WTC11 (cell line): ENCODE measurements at places on chromosomes 16 and 17. TPM values are rescaled to one million over a fixed set of nuclear protein-coding genes. Genes with fewer than 3 reads are reported as not detected.

DNA sequence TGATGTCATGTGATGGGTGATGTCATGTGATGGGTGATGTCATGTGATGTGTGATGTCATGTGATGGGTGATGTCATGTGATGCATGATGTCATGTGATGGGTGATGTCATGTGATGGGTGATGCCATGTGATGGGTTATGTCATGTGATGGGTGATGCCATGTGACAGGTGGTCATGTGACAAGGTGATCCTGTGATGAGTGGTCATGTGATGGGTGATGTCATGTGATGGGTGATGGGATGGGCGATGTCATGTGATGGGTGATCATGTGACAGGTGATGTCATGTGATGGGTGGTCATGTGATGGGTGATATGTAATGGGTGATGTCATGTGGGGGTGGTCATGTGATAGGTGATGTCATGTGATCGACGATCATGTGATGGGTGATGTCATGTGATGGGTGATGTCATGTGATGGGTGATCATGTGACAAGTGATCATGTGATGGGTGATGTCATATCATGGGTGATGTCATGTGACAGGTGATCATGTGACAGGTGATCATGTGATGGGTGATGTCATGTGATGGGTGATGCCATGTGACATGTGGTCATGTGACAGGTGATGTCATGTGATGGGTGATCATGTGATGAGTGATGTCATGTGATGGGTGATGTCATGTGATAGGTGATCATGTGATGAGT, 17.2 kb downstream of the CD300LB start:
- no peak for DNase-seq

GRCh38 chr17:43984521-43984920, 19.9 kb upstream of the NAGS start:
- DNase-seq: peak; percentile 27

GRCh38 chr17:4908301-4908700, 5.4 kb upstream of the CHRNE start:
- DNase-seq: peak; percentile 50

DNA sequence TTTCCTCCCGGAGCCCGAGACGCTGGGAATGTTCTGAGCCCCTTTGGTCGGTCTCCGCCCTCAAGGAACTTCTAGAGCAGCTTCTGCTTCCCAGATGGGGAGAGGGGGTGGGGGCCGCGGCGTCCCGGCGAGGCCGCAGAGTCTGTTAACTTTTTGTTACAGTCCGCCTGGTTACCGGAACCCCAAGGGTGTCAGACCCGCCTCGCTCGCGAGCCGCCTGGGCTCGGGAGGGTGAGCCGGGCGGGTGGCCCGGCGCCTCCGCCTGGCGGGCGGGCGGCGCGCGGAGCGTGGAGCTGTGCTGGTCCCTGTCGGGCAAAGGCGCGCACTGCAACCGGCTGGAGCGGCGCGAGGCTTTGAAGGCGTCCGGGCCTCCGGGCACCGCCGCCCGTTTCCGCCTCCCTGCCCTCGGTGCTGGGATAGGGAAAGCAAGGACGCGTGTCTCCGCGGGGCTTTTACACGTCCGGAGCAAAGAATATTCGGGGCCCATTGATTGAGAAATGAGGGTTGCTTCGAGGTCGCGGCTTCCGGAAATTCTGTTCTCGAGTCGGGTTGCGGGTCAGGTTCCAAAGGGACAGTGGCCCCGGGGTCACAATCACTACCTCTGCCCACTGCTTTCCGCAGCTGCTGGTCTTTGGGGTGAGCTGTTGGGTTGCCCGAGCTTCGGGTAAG, 1.7 kb downstream of the HS3ST3B1 start:
- peak; percentile 84 for DNase-seq

DNA sequence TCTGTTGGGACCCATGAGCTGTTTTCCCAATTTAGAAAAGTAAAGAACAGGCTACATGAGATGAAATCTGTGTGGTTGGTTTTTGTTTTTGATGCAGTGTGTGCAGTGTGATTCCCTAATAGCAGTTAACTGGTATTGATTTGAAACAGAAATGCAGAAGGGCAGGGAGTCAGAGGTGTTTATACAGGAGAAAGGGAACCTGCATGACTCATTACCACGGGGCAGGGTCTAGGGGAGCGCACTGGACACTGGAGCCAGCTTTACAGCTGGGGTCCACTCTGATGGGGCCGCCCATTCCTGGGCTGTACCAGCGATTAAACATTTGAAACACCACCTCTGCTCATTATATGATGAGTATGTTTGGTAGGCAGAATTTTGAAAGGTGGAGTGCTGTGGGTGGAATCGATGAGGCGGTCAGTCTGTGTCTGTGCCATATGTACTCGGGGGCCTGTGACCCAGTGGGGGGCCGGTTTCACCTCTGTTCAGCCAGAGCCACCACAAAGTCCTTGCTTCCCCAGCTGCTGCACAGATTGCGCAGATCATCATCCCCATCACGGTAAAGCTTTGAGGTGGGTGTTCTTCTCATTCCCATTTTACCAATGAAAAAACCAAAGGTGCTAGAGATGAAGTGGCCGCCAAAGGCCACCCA, 142.5 kb downstream of the CMIP start:
- no peak for DNase-seq

The CCL4 gene
- 0.37 to 1.2 TPM (median 0.48 TPM) in 3 replicates for total RNA-seq

DNA sequence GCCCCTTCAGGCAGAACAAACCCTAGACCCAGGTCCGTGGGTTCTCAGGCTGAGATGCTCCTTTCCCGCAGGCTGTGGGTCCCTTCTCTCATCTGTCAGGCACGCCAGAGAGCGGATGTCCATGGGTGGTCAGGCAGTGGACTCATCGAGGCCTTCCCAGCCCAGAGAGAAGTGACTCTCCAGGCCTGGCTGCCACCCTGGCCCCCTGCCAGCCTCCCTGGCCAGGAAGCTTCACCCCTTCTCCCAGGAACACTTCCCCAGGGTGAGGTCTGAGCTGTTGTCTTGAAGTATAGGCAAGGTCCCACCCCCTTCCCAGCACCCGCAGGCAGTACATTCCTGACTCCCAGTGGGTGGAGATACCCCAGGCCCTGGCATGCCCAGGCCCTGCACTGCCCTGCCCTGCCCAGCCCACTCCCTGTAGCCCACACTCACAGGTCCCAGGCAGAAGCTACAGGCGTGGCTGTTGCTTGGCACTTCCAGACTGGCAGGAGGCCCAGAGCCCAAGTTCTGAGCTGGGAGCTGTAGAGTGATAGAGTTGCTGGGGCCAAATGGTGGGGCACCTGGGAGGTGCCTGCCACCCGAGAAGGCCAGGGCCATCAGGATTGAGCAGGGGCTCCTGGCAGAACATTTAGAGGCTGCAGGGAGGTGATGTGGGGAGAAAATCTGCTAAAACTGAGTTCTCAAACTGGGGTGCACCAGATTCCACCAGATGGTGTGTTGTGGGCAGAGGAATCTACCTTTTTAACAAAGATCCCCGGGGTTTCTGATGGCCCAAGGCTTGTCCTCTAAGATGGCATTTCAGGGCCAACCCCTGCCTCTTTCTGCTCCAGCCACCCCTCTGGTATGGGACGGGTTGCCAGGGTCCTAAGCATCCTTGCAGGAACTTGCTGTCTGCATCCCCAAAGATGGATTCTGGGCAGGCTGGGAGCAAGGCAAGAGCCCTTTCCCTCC, 6.7 kb downstream of the ITGA3 start:
- no peak for DNase-seq

GRCh38 chr16:3059041-3059722, 6.3 kb upstream of the IL32 start:
- peak; percentile 94 for DNase-seq

DNA sequence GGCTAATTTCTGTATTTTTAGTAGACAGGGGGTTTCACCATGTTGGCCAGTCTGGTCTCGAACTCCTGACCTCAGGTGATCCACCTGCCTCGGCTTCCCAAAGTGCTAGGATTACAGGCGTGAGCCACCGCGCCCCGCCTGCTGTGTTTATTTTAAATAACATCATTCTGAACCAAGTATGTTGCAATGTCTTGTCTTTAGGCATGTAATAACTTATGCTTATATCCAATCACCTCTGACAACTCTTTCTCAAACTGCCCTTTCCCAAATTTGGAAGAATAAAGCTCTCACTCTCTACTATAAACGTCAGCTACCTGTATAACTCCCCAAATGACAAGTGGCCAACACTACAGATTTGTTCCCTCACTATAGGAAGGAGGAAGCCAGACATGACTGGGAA, 103.1 kb upstream of the FA2H start:
- DNase-seq: no peak

The SLC22A31 gene
- 9.8 to 12.1 TPM (median 10.7 TPM) in 3 replicates for total RNA-seq

DNA sequence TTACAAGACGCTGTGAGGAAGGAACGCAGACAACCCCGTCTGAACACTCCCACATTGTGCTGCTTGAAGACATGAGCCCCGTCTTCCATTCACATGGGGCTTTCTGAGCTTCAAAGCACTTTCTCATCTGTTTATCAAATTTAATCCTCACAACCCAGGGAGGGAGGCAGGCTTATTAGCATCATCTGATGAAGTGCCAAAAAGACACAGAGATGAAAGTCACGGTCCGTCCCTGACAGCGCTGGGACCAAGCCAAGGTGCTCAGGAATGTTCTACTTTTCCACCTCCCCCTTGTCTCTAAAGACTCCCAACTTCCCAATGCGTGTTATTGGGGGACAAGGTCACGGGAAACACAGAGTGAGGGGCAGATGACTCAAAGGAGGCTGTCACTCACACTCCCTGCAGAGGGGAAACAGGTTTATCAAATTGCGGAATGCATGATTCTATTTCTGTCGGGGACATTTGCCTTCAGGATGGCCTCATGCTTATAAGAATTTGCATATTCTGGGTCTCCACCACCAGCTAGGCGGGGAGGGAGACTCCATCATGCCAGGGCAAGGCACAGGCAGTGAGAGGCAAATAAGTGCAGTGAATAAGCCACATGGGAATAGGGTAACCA, 10.7 kb downstream of the XYLT1 start:
- no peak for DNase-seq

GRCh38 chr17:45873728-45874127, 20.6 kb upstream of the MAPT start:
- DNase-seq: no peak

- DNase-seq: no peak
Measured at GRCh38 chr16:12494661-12495060, 309.0 kb downstream of the CPPED1 start.

DNA sequence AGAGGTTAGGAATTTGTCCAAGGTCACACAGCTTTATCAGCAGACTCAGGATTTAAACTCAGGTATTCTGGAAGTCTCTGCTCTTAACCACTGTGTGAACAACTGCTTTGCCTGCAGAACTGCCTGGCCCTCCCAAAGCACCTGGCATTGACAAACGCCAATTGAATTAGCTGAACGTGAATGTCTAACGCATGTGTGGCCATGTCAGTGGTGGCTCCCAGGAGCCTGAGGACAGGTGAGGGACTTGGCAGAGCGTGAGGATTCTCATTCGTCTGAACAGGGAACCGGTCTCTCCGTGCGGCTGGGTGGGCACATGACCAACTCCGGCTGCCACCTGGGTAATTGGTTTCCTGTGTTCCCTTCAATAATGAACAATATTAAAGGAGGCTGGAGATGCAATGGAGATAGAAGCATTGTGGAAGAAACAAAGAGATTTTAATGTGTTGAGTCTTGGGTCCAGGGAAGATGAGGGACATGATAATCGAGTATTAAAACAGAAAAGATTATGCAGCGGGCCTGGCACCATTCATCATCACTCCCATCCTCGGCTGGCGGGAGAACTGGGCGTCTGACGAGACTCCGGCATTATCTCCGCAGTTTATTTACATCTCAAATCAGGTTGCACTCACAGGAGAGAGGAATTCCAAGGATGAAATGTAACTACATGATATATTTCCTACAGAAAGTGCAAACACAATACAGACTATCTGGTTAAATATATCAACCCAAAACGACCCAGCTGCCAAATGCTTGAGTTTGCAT, 113.5 kb downstream of the NPIPB5 start:
- no peak for DNase-seq

GRCh38 chr17:58310511-58311428, 17.8 kb downstream of the TSPOAP1 start:
- no peak for DNase-seq
